Non-pigmented ciliary epithelial cell (primary cell): ENCODE measurements at places on chromosomes 16 and 17.
A peak's percentile ranks its signal among the peaks of the same experiment; 100 is the strongest.

- DNase-seq = no peak
Measured at GRCh38 chr16:51763072-51763661, 612.1 kb upstream of the SALL1 start.

DNA sequence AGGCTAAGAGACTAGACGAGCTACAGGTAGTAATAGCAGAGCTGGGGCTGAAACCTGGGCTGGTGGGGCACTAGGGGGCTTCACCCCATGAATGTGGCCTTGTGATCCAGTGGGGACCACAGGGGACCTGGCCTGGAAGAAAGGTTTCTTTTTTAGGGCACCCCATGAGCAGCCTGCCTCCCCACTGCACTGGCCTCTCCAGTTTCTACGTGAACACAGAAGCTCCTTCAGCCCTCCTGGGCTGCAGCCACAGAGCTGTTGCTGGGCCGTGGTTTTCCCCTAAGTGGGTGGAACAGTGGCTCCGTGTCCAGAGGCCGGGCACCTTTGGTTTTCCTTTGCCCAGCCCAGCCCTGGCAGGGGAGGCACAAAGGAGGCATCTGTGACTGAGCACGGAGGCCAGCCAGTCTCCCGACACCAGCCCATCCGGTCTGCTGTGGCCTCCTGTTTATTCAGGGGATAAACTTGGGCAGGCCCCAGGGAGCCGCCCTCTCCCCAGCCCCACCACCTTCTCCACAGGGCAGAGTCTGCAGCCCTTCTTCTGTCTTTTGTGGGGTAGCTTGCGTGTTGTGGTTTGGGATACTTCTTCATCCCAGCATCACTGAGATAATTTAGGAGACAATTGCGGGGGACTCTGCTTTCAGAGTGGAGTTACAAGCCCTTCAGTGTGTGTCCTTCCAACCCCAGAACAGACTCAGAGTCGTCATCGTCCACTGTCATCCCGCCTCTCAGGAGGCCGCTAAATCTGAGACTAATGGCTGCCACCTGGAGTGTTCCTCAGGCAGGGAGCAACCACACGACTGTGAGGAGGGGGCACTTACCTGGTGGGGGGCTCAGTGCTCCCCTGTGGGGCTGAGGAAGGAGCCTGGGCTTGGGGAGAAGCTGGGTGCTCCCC is 85.3 kb downstream of the RAB11FIP4 start:
- DNase-seq = no peak

- DNase-seq = no peak
Measured at GRCh38 chr16:2776500-2777139, 460 bp downstream of the ELOB start.

GRCh38 chr17:82061047-82061925 is 4.3 kb downstream of the DUS1L start:
- DNase-seq = no peak

GRCh38 chr17:12053552-12053951 is 32.9 kb downstream of the MAP2K4 start:
- no peak for DNase-seq

GRCh38 chr16:88790312-88791211 is 5.5 kb upstream of the PIEZO1 start:
- DNase-seq = no peak

- DNase-seq = no peak
Measured at GRCh38 chr17:40034426-40035161, 19.4 kb downstream of the CSF3 start.

DNA sequence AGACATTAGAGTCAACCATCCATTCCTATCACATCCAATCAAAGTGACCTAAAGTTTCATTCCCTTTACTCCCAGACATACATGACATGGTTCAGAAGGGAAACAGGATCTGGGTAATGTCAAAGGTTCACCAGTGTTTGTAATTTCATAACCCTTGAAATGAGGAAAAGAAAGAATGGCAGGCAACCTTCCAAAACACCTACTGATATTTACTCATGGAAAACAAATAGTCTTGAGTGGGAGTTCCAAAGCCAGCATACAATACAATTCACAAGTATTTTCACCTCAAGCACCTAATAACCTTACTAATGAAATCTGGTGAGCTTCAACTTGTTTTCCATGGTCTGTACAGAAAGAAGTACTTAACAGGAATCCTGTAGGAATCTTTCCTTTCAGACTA is 72.5 kb upstream of the AXIN2 start:
- DNase-seq = no peak

GRCh38 chr16:685967-686366 is 1.8 kb upstream of the JMJD8 start:
- DNase-seq = no peak

GRCh38 chr16:65306722-65307121 is 184.9 kb upstream of the CDH11 start:
- DNase-seq = no peak

DNA sequence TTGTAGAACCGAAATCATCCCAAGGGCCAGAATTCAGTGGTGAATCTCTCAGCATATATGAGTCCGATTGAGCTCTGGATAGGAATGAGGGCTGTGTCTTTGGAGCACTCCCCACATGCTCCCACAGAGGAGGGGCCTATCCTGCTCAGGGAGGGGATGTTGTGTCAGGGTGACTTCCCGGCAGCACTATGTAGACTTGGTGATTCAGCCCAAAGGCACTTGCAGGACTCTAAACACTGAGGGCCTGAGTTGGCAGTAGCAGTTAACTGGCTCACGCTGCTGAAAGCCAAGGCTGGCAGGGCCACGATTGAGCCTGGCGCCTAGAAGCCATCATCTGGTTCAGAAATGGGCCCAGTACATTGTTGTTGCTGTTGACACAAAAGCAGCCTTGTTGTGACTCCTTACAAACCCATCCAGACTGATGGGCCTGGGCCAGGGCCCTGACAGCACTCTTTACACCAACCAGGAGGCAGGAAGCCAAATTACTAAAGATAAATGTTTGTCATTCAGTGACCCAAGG is 31.9 kb downstream of the NMT1 start:
- DNase-seq = peak; percentile 95

GRCh38 chr16:8565498-8565897 is 24.8 kb downstream of the TMEM114 start:
- no peak for DNase-seq

DNA sequence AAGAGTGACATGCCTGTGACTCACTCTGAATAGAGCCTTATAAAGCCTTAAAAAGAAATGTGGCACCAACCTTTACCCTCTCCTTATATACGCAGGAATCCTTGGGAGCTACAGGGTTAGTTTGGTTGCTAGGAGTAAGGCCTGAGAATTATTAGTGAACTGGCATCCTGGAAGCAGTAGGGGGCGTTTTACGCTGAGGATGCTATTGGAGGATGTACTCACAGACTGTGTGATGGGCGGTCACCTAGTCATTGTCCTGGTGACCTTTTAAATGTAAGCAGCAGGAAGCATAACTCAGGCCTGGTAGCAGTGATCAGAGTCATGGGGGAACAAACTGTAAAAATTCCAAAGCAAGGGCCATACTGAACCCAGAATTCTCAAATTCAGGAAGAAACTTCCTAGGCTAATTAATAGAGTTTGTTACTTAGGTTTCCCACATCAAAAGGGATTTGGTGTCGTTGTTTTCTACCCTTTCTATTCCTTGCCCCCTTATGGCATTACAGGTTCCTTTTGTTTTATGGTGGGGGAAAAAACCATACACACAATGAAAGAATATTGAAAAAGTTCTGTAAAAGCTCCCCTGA is 153.8 kb downstream of the SNX11 start:
- DNase-seq = no peak

DNA sequence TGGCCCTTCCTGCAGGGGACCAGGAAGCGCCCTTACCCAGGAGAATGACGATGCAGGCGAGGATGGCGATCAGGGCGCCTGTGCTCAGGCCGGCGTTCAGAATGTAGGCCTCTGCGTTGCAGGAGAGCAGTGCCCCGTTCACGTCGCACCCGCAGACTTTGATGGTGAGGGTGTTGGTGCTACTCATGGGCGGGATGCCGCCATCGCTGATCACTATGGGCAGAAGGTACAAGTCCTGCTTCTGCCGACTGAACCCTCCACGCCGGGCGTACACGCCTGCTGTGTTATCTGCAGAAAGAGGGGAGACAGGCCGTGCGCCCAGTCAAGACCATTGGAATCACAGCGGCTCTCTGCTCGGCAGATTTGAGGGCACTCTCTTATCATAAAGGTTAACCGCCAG is 171.1 kb downstream of the CDH11 start:
- DNase-seq = no peak

DNA sequence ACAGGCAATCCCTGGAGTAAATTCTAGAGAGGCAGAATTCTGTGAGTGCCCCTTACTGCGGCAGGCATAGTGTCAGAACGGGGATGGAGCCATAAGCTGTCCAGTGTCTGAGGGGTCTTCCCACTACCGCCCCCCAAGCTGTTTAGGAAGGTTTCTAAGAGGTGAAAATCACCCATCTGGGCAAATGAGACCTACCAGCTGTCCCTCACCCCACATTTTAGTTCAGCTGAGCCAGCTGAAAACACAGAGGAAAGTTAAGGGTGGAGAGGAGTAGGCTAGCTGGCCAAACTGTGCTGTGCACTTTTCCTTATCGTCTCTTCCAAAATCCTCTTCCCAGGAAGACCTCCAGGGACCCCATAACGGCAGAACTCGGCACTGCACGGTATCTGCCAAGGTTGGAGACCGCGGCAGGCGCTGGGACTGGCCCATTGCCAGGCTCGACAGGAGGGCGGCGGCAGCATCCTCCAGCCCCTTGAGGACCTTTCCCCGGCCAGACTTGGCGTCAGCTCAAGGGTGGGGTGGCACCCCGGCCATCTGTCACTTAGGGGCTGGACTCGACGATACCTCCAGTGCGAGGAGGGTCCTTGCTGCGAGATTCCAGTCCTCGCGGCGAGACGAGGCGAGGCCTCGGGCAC is 955 bp downstream of the ACLY start:
- no peak for DNase-seq

DNA sequence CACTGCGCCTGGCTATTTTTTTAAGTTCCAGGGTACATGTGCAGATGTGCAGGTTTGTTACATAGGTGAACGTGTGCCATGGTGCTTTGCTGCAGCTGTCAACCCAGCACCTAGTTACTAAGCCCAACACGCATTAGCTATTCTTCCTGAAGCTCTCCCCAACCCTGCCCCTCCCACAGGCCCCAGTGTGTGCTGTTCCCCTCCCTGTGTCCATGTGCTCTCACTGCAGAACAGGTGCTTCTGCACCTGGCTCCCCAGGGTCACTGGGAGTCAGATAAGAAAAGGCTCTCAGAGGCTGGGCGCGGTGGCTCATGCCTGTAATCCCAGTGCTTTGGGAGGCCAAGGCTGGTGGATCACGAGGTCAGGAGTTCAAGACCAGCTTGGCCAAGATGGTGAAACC is 6.2 kb downstream of the HASPIN start:
- DNase-seq = no peak

DNA sequence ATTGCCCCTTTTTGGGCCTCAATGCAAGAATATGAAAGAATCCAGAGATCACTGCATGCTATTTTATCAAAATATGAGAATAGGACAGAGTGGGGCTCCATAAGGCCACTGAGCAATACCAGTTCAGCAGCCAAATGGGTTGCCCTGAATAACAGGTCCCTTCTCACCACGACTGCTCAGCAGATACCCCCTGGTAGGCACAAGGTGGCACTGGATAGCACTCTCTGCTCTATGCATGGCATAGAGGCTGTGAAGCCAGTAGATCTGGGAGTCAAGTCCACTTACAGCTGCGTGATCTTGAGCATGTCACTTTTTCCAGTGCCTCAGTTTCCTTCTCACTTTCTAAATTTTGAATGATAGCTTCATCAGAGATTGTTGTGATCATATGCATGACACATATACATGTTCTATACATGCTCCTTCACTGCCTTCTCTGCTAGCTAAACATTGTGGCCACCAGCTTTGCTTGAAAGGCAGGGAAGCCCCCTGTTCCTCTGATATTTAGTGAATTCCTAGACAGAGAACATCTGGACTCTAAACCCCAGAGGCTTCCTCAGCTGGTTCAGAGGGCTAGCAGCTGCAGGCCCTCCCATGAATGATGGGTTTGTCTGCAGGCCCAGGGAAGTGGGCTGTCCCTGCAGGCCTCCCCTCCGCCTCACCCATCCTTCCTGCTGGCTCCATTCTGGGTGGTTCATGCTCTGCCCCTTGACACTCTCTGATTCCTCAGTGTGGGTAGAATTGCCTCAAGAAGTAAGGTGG is 84.9 kb upstream of the ASIC2 start:
- DNase-seq = no peak

GRCh38 chr16:64398793-64399192 is 723.1 kb downstream of the CDH11 start:
- DNase-seq = no peak

DNA sequence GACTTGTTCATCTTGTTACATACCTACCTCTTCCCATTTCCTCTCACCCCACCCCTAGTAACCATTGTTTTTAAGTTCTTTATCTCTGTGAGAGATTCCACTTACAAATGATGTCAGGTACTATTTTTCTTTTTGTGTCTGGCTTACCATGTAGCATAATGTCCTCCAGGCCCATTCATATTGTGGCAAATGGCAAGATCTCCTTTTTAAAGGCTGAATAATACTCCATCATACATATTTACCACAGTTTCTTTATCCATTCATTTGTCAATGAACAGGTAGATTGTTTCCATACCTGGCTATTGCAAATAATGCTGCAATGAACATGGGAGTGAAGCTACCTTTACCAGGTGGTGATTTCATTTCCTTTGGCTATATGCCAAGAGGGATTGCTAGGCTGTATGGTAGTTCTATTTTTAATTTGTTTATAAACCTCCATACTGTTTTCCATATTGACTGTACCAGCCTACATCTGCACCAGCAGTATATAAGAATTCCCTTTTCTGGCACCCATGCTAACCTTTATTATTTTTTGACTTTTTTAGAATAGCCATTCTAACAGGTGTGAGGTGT is 53.9 kb downstream of the NSRP1 start:
- DNase-seq = no peak

GRCh38 chr16:30992276-30992780 is 7.3 kb downstream of the HSD3B7 start:
- DNase-seq = no peak

- DNase-seq = no peak
Measured at GRCh38 chr16:79801646-79802045, 201.1 kb upstream of the MAF start.

DNA sequence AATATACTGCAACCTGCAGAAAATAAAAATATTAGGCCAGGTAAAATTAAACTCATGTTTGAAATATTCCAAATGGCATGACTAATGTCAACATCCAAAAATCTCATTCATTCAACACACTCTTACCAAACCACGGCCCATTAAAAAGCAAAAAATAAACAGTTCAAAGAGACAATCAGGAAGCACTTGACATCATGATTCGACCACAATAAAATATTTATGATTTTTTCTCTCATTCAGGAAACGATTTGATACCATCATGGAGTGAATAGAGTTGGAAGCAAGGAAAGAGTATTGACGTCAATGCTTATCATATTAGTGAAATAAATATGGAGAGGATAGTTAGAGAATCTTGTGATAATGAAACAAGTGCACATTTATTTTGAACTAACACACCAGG is 354.1 kb downstream of the KCNJ2 start:
- DNase-seq = no peak

DNA sequence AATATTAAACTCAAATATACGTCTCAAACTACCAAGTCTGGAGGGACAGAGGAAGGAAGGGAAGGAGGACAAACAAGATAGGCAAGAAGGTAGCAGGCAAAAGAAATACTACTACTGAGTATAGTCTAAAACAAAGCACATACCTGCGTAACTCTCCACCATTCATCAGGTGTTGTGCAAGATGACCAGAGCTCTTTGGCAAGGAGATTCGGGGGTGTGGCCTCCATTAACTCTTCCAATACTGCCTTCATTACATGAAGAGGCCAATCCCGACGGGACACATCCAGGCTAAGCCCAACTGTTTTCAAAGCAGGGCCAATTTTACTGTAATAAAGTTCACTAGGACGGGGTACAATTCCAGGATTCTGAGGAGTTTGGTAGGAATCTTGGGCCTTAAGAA is 38.2 kb upstream of the ARL6IP1 start:
- DNase-seq = no peak
